Smooth muscle cell of the coronary artery (primary cell): ENCODE measurements at places on chromosomes 4 and X. TPM values are rescaled to one million over a fixed set of nuclear protein-coding genes. Genes with fewer than 3 reads are reported as not detected.

The SLC35A2 gene
- 7.8 and 17.3 TPM in 2 replicates for total RNA-seq

The TSPAN5 gene
- total RNA-seq, result 17.5 and 27.8 TPM in 2 replicates

The ARMCX4 gene
- 3.5 and 3.9 TPM in 2 replicates for total RNA-seq

The NXF2B gene
- not detected in 2 replicates for total RNA-seq

The PTPN13 gene
- 21.7 and 35.5 TPM in 2 replicates for total RNA-seq

The SRPK3 gene
- total RNA-seq, result under 0.01 and 0.30 TPM in 2 replicates

The AR gene
- 2.7 and 3.2 TPM in 2 replicates for total RNA-seq

The CYLC1 gene
- total RNA-seq, result not detected in 2 replicates

The FABP2 gene
- total RNA-seq, result not detected in 2 replicates

The SPANXN3 gene
- not detected in 2 replicates for total RNA-seq

The CENPE gene
- total RNA-seq, result 1.4 and 3.9 TPM in 2 replicates

The DDX53 gene
- total RNA-seq, result not detected in 2 replicates

The SRPX2 gene
- 42.6 and 70.9 TPM in 2 replicates for total RNA-seq

The FAM241A gene
- total RNA-seq, result 0.47 and 1.1 TPM in 2 replicates

The PCDH19 gene
- total RNA-seq, result under 0.01 TPM in 1 of 2 replicates, not detected in the other

The TMEM35A gene
- 8.0 and 13.2 TPM in 2 replicates for total RNA-seq

The FAM53A gene
- total RNA-seq, result 0.23 and 1.5 TPM in 2 replicates

The IDH3G gene
- total RNA-seq, result 54.6 and 96.1 TPM in 2 replicates

The BLTP1 gene
- total RNA-seq, result 40.7 and 53.4 TPM in 2 replicates

The MUC7 gene
- total RNA-seq, result not detected in 2 replicates

The DCAF4L1 gene
- under 0.01 and 0.12 TPM in 2 replicates for total RNA-seq

The FIP1L1 gene
- total RNA-seq, result 63.0 and 97.8 TPM in 2 replicates

The MAGEA9 gene
- total RNA-seq, result not detected in 2 replicates

The DMRTC1B gene
- total RNA-seq, result not detected in 2 replicates

The MND1 gene
- 0.35 and 2.3 TPM in 2 replicates for total RNA-seq

The TNMD gene
- total RNA-seq, result not detected in 2 replicates

The CYSLTR1 gene
- not detected in 2 replicates for total RNA-seq

The TCEAL6 gene
- not detected in 2 replicates for total RNA-seq

The ADH1A gene
- total RNA-seq, result not detected in 2 replicates

The TBC1D8B gene
- total RNA-seq, result 6.6 and 12.1 TPM in 2 replicates

The TLR7 gene
- total RNA-seq, result not detected in 2 replicates

The POU3F4 gene
- not detected in 2 replicates for total RNA-seq

The GLRA3 gene
- not detected in 2 replicates for total RNA-seq

The FRMPD3 gene
- under 0.01 TPM in 1 of 2 replicates, not detected in the other for total RNA-seq

The SLC10A6 gene
- 0.12 TPM in 1 of 2 replicates, not detected in the other for total RNA-seq

The IL2 gene
- total RNA-seq, result not detected in 2 replicates

The ANK2 gene
- total RNA-seq, result 17.0 and 403 TPM in 2 replicates

The AKAP14 gene
- not detected in 2 replicates for total RNA-seq
